ENCODE measurements at places on chromosomes 2 and 18.

- no peak for DNase-seq
These were observed 31.8 kb downstream of the SP100 start for GRCh38 chr2:230447455-230448451.

DNA sequence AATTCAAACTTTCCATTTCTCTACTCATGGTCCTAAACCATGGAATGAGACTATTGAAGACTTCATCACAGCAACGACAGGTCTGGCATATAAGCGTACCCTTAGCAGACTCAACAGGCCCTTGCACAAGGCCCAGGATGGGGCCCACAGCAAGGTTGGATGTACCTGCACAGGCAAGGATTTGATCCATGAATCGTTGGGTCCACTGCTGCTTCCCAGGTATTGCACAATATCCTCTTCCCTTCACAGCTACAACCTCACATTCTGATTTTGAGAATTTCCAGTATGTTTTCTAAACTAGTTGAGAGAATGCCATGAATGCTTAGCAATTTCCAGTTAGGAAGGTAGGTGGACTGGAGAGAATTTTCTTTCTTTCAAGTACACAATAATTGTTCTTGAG, 515.8 kb downstream of the SUCLG1 start:
- no peak for DNase-seq

DNA sequence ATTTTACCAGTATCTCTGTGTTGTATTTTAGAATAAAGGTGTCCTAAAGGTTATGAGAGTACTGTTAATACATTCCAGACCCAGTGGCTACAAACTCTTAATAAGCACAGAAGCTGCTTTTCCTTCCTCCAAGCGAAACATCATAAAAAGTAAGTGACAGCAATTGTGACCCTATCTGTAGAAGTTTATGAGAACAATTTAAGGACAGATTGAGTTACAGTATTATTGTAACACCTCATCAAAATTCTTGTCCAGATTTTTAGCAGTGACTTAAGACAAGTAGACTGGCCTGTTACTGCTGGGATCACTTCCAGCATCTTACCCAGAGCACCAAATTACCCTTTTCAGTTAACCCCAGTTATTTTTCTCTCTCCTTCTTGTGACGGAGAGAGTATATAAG, 154.6 kb downstream of the ERBB4 start:
- no peak for DNase-seq

DNA sequence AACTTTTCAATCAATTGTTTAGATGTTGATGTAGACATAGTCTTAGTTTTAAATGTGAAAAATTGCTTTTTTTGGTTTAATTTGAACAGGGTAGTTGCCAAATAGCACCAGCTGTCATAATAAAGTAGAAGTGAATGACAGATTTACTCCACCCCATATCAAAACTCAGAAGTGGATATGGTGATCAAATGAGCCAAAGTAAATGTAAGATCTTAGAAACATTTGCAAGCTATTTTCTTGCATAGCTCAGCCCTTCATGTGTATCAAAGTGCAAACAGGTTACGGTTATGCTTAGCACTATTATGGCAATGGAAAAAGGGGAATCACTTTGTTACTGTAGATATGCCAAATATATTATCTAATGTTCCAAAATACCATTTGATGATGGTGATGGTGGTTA, 540.9 kb upstream of the NRP2 start:
- no peak for DNase-seq

GRCh38 chr18:36942264-36942663, 113.3 kb downstream of the KIAA1328 start:
- DNase-seq = peak; percentile 20

DNA sequence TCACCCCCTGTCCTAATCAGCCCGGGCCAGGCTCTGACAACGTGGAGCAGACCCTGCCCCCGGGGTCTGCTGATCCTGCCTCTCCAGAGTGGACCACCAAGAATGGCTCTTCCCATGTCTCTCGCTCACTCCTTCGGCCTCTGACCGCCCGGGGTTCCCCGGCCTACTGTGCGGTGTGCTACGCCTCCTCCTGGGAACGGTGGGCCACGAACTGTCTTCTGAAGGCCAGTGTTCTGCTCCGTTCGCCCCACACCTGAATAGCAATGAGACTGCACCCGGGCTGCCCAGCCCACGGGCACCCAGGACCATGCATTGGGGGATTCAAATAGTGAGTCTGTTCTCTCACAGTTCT, 189.7 kb downstream of the TWIST2 start:
- DNase-seq = no peak

DNA sequence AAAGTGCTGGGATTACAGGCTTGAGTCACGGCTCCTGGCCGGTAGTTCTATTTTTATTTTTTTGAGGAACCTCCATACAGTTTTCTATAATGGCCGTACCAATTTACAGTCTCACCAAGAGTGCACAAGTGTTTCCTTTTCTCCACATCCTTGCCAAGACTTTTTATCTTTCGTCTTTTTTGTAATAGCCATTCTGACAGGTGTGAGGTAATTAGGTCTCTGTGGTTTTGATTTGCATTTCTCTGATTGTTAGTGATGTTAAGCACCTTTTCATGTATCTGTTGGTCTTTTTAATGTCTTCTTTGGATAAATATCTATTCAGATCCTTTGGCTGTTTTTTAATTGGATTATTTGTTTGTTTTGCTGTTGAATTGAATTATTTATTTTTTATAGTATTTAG, 9.3 kb downstream of the ARMC9 start:
- DNase-seq = no peak

DNA sequence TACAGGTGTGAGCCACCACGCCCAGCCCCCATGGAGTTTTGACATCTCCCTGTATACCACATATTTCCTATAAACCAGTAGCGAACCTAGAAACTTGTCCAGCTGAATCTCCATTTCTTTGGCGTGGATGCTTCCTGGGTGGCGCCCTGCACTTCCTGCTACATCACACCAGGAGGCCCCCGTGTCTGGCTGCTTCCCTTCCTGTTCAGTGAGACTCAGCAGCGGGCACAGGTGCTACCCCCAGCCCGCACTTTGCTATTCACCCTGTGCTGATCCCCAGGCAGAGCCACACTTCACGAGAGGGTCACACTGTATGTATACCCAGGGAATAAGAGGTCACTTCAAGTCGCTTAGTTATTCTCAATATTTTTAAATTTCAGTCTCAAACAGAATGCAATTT, 35.0 kb downstream of the CYP27C1 start:
- DNase-seq = no peak

- DNase-seq = no peak
These were observed 217.6 kb upstream of the SIX3 start for GRCh38 chr2:44723921-44724320.

- DNase-seq = no peak
These were observed 13.5 kb upstream of the GLI2 start for GRCh38 chr2:120722246-120722567.

- no peak for DNase-seq
These were observed 72.2 kb downstream of the HDAC4 start for GRCh38 chr2:239328351-239329191.

- no peak for DNase-seq
These were observed 33.6 kb upstream of the RND3 start for GRCh38 chr2:150520887-150521664.

GRCh38 chr2:187233811-187234210, 214.2 kb downstream of the CALCRL start:
- no peak for DNase-seq

DNA sequence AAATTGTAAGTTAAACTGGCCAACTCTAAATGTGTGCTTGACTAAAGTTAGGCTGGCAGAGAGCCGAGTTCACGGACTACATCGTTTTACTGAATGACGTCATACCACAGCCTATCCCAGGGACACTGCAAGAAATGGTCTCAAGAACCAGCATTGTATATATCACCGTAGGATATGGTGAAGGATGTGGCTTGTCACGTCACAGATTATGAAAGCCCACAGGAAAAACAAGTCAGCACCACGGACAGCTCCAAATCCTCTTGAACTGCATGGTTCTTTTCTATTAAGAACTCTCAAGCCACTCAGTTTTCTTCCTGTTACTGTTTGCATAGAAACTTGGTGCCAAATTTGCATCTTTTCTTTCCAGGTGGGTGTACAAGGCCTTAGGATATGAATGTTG, 85.1 kb upstream of the ACAA2 start:
- DNase-seq = peak; percentile 86

DNA sequence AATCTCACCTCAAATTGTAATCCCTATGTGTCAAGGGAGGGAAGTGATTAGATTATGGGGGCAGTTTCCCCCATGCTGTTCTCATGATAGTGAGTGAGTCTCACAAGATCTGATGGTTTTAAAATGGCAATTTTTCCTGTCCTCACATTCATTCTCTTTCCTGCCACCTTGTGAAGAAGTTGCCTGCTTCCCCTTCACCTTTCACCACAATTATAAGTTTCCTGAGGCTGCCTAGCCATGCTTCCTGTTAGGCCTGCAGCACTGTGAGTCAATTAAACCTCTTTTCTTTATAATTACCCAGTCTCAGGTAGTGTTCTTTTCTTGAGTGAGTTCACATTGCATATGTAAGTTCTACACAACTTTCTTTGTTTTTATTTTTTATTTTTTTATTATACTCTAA, 271.5 kb downstream of the EXOC6B start:
- no peak for DNase-seq

GRCh38 chr2:29000481-29000880, 19.4 kb downstream of the TOGARAM2 start:
- DNase-seq = no peak

DNA sequence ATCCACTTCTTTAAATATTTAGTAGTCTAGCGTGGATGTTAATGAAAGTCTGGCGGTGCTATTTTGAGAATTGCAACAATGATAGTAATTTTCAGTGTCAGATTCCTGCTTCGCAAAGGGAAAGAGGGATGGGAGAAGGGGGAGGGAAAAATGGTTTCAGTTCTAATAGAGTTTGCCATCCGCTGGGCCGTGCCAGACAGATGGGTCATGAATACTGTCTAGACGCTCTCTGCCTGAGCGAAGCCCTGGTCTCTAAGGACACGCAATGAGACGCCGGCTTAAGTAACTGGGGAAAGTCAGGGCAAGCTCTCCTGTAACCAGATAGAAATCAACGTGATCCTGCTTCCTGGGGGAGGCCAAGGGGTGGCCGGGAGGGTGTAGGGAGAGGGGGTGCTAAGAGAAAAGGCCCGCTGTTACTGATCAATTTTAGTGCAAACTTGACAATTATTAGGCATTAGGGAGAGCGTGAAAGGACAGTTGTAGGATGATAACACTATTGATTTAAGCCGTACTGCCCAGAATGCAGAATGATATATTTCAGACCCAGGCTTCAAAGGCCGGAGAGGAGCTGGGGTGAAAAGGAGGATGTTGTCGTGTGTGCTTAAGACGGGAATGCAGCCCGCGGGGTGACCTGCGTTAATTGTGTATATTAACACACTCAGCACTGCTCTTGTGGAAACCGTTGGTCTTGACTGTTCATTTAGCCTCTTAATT, 229.2 kb downstream of the LDLRAD4 start:
- DNase-seq = no peak

DNA sequence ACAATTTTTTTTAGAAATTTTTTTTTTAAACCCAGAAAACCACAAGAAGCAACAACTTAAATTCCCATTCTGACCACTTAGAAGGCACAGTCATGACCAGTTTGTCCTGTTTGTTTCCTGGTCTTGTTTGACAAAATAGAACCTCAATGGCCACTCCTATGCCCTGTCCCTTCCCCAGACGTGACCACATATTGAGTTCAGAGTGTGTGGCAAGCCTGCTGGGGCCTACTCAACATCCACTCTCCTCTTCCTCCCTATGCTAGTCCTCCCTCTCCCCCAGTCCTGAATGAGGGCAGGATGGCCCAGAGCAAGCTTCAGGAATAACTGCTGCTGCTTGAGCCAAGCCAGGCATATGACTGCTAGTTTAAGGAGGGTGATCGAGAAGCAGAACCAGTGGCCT, 89.6 kb downstream of the PRELID3A start:
- DNase-seq = no peak

DNA sequence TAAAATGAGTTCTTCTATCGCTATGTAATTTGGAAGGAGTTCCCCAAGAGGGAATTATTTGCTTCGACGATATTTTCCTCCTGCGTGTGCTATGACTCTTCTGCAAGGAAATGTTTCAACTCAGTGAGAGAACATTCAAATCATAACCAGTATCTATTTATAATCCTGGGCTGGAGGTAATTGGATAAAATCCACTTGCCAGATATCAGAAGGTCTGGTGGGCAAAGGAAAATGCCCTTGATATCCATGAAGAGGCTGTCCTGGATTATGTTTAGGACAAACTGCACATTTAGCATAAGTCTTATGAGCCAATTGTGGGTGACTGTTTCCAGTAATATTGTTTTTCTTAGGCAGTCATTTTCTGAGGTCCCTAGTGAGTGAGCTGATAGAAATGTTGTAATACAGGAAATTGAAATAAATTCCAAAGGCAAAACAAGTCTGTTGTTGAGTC, 17.7 kb downstream of the RPIA start:
- DNase-seq = no peak

GRCh38 chr2:85457877-85458316, 39.4 kb downstream of the SH2D6 start:
- no peak for DNase-seq

DNA sequence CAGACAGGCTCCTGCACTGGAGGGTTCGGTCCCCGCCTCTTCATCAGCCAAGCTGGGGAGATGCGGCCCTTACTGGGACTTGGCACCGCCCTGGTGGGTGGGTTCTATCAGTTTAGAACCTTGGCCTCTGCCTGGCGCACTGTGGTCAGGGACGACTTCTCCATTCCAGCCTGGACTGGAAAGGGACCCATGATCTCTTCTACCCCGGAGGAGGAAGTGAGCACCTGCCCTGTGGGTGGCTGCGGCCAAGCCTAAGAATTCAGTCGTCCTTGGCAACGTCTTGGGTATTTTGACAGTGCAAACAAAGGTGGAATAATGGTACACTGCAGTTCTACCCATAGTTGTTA, 106.9 kb upstream of the CD302 start:
- no peak for DNase-seq

GRCh38 chr2:207718521-207718920, 7.1 kb downstream of the CCNYL1 start:
- DNase-seq = no peak

- no peak for DNase-seq
These were observed 50.0 kb downstream of the ESCO1 start for GRCh38 chr18:21550510-21550970.

- peak; percentile 21 for DNase-seq
These were observed 638 bp downstream of the ST6GAL2 start for GRCh38 chr2:106885329-106885728.

DNA sequence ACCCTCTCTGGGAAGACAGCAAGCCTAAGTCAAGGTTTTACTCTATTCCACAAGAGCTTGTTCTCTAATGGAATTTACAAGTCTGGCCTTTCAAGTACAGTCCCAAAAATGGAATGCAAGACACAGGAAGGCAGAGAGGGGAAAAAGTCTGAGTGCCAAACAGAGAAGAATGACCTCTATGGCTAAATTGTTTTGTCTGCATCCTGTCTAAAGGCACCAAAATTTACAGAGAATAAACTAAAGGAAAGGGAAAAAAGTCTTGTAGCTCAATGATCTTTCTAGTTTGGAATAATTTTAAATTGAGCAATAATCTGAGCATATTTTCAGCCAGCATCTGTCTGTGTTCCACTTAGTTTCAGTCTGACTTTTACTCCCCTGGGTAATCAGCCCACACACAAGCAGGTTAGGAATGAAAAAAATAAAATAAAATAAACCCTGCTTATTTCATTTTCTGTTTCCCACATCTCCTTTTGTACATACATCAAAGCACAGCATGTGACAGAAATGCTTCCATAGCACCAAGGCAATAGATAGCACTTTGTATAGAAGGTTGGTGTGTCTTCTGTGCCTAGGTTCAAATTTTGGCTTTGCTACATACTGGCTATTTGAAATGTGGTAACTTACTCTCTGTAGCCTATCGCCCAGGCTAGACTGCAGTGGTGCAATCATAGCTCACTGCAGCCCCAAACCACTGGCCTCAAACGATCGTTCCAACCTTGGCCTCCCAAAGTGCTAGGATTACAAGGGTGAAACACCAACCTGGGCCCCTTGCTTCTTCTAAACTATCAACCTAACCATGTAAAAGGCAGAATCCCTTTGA, 105.1 kb downstream of the SLC8A1 start:
- no peak for DNase-seq
